ENCODE measurements at places on chromosomes 16 and 17.

GRCh38 chr16:13906168-13907089, 13.5 kb upstream of the ERCC4 start:
- DNase-seq = no peak

DNA sequence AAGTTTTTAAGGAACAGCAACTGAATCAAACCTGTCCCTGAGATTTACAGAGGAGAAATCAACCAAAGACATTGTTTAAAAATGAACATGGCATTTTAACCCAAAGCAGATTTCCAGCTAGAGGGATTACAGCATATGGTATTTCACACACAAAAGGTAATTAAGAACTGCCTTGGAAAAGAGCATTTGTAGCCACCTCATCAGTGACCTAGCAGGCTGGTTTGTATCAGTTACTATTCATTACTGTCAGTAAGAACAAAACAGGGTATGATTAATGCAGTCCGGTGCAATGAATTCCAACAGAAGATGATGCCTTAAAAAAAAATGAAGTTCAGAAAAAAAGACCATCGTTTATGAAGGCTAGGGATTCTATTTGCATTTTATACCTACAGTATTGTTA, 219.9 kb downstream of the CHD9NB start:
- no peak for DNase-seq

DNA sequence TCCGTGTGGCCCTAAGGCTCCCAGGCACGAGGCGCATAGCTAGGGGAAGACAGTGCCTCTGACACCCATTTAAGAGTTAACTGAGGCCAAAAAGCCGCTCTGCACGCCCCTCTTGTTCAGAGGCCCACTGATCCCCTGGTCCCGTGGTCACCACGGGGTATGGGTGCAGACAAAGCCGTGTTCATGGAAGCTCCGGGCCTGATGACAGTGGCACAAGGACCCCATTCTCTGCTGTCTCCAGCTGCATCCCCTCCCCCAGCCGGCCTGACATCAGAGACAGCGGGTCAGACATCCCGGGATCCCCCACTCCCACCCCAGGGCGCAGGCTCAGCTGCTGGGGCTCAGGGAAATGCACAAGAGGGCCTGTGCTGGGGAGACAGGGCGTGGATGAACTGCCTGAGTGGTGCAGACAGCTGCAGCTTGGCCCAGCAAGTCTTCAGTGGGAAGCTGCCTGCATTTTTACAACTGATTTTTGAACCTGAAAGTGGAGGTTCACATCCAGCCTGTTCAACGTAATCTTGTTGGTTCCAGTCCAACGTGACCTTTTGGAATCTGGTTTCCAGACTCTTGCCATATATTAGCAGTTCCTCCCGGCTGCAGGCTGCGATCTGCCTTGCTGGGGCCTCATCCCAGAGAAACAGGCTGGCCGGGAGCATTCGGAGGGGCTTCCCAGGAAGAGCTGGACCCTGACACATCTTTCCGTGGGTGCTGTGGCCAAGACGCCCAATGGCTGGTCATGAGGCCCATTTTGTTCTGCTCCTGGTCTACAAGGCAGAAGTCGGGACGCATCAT, 9.7 kb upstream of the BAHCC1 start:
- no peak for DNase-seq

DNA sequence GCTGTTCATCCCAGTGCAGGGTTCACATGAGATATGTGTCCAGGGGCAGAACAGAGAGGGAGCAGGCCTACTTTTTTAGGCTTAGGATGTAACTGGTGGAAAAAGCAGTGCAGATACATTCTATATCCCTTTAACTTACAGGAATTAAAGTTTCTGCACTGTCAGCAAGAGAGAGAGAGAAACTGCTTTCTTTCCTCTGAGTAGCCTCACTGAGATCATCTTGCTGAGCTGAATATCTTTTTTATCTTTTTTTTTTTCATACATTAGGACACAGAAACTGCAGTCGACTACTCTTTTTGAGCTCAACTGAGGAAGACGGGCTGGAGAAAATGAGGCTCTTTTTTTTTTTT, 50.1 kb downstream of the CNGB1 start:
- DNase-seq = no peak

- DNase-seq = peak; percentile 53
Observed at GRCh38 chr16:67169642-67170167, 633 bp upstream of the NOL3 start.

Data from adipocyte (in vitro differentiated cells).